ENCODE measurements at places on chromosomes 1 and 21.

GRCh38 chr1:224116131-224116530, 2.2 kb downstream of the FBXO28 start:
- DNase-seq, result no peak

DNA sequence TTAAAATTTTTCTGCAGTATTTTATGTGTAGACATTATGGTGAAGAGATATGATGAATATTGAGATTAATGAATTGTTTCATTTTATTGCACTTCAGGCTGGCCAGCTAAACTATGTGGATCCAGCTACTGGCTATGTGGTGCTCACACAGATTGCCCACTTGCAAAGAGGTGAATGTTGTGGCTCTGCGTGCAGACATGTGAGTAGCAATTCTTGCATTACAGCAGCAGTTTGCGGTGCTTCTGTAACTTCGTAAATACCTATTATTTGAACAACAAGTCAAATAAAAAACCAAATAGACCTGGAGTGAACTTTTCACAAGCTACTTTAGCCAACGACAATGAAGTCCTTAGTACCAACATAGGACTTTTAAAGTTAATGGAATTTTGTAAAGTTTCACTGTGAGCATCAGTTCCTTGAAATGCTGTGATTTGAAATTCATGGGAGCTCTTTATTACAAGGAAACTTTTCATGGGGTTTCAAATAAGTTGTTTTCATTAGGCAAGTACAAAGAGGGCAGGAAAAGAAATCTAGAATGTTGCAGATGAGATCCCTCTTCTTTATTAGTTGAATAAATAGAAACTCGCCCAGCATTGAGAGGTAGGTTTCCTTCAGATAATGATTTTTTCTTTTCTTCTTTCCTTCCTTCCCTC, 3.4 kb downstream of the C1orf53 start:
- no peak for DNase-seq

DNA sequence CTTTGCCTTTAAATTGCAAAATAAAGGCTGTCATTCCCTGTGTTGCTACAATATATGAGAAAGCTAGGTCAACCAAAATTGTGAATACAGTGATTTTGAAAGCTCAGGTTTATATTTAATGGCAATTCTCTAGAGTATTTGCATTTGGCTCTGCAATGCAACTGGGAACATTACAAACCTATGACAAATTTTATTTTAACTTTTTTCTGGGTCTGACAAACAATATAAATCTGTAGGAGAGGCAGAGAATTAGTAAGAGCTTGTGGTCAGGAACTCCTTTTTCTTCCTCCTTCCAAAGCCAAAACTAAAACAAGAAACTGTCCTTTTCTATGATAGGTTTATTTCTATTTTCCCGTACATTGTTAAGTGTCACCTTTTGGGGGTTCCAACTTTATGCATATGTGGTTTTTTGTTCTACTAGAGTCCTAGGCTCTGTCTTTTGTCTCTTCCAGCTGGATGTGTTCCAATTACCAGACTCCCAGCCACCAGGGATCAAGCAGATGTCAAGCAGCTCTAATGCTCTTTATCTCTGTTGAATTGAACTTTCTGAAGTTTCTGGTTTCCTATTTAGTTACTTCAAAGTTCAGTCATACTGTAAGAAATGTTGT, 106.9 kb downstream of the ASH1L start:
- no peak for DNase-seq

GRCh38 chr1:179917601-179918429, 35.7 kb downstream of the TOR1AIP1 start:
- no peak for DNase-seq

GRCh38 chr1:108716437-108717230, 3.9 kb downstream of the FNDC7 start:
- no peak for DNase-seq

- no peak for DNase-seq
Observed at GRCh38 chr1:43580039-43580438, 49.4 kb downstream of the PTPRF start.

Data from activated CD8-positive, alpha-beta memory T cell treated with anti-CD3 and anti-CD28 coated beads, Interleukin-2, amount 50 U/mL, for 4 hours (primary cell).